ENCODE measurements at places on chromosomes 6 and 20.

GRCh38 chr20:58511364-58511763 is 3.8 kb downstream of the APCDD1L start:
- no peak for DNase-seq

GRCh38 chr6:143110996-143111395 is 50.3 kb downstream of the AIG1 start:
- no peak for DNase-seq

GRCh38 chr6:161302949-161303348 is 29.1 kb upstream of the AGPAT4 start:
- DNase-seq = no peak

DNA sequence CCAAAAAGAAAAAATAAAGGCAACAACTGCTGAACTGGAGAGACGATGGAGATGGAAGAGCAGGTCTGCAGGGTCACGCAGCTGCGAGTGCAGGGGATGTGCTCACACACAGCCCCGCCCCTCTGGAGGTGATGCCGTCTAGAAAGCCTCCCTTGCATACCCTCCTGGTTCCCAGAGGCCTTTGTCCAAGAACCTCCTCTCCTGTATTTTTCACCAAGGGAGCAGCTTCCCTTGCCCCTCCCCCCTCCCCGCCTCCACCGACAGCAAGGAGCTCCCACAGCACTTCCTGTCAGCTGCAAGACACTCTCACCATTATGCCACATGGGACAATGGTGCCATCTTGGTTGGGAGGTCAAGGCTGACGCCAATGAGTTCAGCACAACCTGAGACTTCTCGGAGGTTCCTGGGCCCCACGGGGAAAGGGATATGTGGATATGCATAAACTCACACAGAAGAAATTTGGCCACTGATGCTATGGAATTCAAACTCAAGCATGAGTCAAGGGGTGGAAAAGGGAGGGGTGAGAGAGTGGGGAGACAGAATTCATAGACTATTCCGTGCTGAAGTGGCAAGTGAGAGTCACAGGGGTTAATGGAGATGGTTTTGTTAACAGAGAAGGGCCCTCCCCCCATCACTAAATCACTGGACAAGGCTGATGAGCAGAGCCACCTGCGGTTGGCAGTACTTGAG is 132.9 kb downstream of the SCML4 start:
- no peak for DNase-seq

- no peak for DNase-seq
Measured at GRCh38 chr20:1417790-1418189, 24.9 kb upstream of the FKBP1A start.

- DNase-seq = no peak
Measured at GRCh38 chr6:120894077-120894476, 440.2 kb downstream of the TBC1D32 start.

GRCh38 chr20:24918579-24919566 is 30.2 kb upstream of the CST7 start:
- no peak for DNase-seq

DNA sequence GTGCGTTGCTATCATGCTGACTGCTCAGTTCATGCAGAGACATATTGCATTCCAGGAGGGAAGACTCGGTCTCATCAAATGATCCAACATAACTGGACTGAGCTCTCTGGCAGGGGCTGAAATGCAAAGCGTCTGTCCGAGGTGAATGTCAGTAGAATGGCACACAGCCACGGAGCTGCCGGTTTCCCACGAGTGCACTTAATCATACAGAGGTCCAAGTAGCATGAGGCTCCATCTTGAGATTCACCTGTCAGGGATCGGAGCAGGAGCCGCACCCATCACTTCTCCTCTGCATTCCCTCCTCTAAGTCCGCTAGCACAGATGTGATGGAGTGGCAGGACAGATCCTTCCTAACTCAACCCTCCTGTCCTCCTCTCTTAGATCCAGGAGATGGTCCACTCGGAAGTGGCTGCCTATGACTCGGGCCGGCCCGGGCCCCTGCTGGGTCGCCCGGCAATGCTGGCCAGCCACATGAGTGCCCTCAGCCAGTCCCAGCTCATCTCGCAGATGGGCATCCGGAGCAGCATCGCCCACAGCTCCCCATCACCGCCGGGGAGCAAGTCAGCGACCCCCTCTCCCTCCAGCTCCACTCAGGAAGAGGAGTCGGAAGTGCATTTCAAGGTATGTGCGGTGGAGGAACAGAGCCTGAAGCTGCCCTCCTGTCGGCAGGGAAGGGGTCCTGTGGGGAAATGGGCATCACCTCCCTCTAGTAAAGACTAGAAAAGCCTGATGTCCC is 135.9 kb downstream of the JPH2 start:
- DNase-seq = no peak

- DNase-seq = no peak
Measured at GRCh38 chr20:47950124-47950912, 165.0 kb upstream of the SULF2 start.

DNA sequence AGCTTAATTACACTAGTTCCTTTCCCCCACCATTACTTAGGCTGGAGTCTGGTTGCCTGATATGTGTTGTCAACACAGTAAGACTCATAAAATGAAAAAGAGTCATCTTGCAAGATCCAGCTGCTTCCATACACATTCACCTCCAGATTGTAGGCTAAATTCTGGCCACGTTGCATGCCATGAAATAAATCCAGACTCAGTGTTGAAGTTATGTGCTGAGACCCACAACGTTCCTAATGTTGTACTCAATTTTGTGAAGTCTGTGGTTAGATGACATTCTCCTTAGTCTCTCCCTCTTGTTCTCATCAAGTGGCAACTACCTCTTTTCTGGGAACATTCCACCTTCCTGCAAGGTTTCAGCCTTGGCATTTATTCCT is 212.3 kb downstream of the LMBRD1 start:
- DNase-seq = no peak

GRCh38 chr6:15949982-15950381 is 178.9 kb upstream of the MYLIP start:
- no peak for DNase-seq

DNA sequence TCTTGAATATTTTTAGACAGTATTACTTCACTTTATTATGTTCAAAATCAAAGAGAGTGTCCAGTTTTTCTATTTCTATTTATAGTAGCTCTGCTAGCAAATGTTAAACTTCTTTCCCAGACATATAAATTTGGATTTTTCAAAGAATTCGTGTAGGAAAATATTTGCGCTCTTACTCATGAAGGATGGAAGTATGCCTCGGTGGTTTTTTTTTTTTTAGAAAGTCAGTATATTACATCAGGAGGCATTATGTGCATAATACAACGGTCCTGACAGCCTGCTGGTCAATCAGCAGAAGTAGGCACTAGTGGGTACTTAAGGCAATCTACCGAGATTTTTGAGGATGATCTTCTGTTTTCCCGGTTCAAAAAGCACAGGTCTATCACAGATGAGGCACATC is 249.3 kb downstream of the TBX18 start:
- DNase-seq = no peak

DNA sequence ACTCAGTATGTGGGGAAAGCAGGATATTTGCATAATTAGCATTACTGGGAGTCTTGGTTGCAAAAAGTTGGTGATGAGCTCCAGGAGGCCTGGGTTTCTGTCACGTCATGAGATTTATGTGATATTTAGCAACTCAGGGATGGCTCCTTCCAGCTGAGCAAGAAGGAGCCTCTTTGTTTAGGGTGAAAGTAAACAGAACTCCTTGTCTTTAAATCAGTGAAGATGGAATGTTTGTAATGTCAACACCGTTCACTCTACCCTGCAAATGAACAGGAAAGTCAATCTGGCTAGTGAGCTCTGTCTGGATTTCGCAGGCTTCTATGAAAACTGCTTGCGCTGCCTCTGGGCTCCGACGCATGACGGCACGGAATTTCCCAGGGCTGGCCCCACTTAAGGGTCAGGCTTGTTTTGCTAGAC is 86.9 kb downstream of the PXDC1 start:
- DNase-seq = no peak

DNA sequence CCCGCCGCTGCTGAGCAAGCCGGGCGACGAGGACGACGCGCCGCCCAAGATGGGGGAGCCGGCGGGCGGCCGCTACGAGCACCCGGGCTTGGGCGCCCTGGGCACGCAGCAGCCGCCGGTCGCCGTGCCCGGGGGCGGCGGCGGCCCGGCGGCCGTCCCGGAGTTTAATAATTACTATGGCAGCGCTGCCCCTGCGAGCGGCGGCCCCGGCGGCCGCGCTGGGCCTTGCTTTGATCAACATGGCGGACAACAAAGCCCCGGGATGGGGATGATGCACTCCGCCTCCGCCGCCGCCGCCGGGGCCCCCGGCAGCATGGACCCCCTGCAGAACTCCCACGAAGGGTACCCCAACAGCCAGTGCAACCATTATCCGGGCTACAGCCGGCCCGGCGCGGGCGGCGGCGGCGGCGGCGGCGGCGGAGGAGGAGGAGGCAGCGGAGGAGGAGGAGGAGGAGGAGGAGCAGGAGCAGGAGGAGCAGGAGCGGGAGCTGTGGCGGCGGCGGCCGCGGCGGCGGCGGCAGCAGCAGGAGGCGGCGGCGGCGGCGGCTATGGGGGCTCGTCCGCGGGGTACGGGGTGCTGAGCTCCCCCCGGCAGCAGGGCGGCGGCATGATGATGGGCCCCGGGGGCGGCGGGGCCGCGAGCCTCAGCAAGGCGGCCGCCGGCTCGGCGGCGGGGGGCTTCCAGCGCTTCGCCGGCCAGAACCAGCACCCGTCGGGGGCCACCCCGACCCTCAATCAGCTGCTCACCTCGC is 1.5 kb downstream of the ARID1B start:
- DNase-seq = no peak

DNA sequence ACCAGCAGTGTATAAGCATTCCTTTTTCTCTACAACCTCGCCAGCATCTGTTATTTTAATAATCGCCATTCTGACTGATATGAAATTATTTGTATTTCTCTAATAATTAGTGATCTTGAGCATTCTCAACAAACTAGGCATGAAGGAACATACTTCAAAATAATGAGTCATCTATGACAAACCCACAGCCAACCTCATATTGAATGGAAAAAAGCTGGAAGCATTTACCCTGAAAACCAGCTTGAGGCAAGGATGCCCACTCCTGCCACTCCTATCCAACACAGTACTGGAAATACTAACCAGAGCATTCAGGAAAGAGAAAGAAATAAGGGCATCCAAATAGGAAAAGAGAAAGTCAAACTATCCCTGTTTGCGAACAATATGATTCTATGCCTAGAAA is 390.6 kb upstream of the ID4 start:
- DNase-seq = no peak

DNA sequence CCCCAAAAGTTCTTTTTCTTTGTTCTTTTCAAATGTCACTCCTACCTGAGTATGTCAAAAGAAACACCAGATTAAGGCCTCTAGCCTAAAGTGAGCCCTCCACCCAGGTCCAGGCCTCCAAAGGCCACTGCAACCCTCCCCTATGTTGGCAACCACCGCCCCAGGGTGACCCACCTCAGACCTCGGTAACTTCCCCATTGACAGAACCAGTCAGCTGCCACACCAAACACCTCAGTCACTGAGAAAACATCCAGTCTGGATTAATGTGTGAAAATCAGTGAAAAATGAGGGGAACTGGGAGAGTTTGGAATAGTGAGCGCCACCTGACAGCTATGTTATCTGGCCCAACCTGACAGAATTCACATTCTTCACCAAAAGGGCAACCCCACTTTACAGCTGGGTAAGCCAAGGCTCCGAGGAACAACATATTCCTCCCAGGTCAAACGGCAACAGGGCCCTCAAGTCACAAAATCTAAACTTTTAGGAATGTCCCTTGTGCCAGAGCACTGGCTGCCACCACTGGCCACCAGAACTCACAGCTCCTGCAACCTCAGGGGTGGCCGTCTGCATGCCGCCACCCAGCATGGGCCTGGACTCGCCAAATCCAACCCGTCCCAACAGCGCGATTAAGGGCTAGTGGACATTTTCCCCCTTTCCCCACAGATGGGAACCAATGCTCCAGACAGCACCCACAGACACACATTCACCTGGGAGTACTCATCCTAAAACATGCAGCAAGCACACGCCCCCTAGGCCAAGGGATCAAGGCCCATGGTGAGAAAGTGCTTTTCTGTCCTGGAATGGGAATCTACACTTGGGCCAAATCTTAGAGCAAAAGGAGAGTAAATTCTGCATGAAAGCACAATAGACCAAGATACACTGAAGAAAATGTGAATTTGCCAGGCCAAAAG is 4.8 kb downstream of the TAF4 start:
- no peak for DNase-seq
